ENCODE measurements at places on chromosomes 2 and 18.

- DNase-seq = no peak
Observed at GRCh38 chr2:108139521-108139920, 100.2 kb upstream of the SULT1C3 start.

DNA sequence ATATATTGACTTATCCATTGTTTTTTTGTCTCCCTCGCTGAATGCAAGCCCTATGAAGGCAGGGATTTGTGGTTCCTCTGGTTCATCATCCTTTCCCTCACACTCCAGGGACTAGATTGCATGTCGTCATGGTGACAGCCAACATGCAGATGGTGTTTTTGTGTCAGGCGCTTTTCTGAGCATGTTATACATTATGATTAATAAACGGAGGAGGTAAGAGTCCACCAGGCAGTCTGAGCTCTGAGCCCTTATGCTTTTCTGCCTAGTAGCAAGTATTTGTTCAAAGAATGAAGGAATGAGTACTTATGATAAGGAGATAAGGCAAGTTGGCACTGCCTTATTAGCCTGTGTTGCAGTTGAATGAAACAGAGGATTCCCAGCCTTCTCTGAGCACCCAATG lies 181.6 kb downstream of the MGAT5 start:
- DNase-seq = no peak

DNA sequence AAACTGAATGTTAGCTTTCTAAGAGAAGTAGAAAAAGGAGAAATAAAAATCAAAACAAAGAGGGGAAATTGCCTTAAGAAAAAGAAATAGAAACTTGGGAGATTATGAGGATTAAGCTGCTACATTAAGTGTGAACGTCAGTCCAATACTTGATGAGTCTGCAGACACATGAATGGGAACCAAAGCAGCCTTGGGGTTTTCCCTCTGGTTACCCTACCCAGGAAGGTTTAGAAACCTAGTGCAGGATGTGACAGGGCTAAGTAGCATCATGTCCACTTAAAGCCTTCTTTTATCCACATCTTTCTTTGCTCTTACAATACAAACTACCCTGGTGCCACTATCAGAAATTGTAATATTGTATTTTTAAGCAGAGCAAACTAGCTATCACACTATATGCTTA lies 22.3 kb downstream of the SLC35F5 start:
- DNase-seq = no peak

- no peak for DNase-seq
Observed at GRCh38 chr18:31741097-31741735, 19.5 kb downstream of the SLC25A52 start.

GRCh38 chr2:84653302-84653701 lies 137.0 kb downstream of the DNAH6 start:
- no peak for DNase-seq

DNA sequence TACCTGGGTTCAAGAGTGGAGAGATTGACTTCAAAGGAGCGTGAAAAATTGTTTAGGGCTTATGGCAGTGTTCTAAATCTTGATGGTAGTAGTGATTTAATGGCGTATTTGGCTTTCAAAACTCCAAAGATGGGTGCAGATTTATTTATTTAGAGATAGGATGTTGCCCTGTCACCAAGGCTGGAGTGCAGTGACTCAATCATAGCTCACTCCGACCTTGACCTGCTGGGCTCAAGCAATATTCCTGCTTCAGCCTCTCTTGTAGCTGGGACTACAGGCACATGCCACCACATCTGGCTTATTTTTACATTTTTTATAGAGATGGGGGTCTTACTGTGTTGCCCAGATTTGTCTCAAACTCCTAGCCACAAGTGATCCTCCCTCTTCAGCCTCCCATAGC lies 52.5 kb downstream of the FAM117B start:
- no peak for DNase-seq

GRCh38 chr2:136134126-136134525 lies 16.2 kb upstream of the CXCR4 start:
- DNase-seq = no peak

DNA sequence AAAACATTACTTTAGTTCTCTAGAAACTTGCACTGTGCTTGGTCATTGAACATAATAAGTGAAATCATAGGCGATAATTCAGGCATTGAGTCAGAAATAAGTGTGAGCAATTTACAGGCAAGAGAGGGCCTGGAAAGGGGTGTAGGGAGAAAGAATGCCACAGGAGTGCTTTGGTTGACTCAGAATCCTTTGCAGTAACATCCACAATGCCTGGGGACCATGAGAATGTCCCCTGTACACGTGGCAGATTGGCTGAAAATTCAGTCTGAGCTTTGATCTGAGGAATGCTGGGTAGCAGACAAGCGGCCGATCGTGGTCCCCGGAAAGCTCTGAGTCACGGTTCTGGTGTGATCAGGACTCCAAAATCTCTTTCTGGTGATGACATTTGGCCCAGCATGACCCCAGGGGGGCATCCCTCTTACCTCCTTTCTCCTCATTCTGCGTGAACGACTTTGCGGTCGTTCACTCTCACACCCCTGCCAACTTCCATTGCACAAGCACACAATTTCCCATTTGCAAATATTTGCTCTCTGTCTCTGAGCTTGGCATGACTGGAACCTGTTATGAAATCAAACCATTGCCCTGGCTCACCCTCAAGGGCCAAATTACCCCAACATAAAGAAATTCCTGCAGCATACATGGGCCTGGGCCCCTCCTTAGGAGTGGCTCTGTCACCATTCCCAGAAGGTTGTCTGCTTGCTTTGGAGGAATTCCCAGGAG lies 305.0 kb upstream of the EPAS1 start:
- DNase-seq = no peak

- DNase-seq = no peak
Observed at GRCh38 chr2:22600156-22600555, 784.8 kb upstream of the KLHL29 start.

- no peak for DNase-seq
Observed at GRCh38 chr2:159925975-159926374, 128.0 kb upstream of the CD302 start.

- DNase-seq = no peak
Observed at GRCh38 chr2:8672940-8673339, 8.9 kb upstream of the ID2 start.

- DNase-seq = no peak
Observed at GRCh38 chr2:159192371-159192918, 94.1 kb downstream of the WDSUB1 start.

- DNase-seq = peak; percentile 68
Observed at GRCh38 chr18:48300463-48300961, 108.7 kb downstream of the ZBTB7C start.

DNA sequence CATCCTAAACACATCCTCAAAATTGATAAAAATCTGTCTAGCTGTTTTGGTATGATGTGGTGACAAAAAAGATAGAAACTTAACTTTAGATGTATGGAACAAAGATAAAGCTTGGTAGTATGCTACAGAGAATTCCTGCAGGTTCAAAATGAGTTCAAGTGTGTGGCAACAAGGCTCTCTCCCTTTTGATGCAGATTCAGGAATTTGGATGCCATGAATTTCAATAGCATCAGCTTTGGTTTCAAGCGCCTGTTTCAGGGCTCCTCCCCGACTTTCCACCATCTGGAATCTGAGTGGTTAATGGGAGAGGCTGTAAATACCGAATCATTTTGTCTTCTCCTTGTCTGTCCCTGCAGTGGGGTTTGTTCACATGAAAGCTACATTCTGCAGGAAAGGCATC lies 180.6 kb downstream of the MTX2 start:
- DNase-seq = no peak

DNA sequence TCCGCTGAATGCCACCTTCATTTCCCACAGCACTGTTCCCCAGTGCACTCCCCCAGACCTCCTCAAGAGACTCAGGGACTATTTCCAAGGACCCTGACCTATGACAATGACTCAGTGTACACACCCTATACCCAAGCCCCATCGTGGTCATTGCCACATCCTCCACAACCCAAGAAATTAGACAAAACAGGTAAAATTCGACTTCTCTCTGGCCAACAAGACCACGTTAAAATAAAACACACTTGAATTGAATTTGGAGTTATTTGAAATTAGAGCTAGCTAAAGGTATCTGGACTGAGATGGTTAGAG lies 126.4 kb upstream of the NCK2 start:
- no peak for DNase-seq

DNA sequence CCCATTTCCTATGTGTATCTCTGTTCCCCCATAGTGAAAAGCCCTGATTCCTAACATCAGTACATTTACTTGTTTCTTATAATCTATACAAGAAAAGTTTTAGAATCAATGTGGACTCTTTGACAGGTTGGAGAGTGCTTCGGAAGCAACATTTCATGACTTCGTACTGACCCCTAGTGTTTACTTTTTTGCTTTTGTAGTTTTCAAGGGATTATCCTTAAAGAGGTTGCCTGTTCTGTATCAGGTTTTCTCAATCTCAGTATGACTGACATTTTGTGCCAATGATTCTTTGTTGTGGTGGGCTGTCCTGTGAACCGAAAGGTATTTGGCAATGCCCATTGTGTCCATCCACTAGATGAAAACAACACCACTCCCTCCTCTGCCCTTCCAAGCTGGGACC lies 43.3 kb upstream of the SERPINB2 start:
- peak; percentile 60 for DNase-seq

DNA sequence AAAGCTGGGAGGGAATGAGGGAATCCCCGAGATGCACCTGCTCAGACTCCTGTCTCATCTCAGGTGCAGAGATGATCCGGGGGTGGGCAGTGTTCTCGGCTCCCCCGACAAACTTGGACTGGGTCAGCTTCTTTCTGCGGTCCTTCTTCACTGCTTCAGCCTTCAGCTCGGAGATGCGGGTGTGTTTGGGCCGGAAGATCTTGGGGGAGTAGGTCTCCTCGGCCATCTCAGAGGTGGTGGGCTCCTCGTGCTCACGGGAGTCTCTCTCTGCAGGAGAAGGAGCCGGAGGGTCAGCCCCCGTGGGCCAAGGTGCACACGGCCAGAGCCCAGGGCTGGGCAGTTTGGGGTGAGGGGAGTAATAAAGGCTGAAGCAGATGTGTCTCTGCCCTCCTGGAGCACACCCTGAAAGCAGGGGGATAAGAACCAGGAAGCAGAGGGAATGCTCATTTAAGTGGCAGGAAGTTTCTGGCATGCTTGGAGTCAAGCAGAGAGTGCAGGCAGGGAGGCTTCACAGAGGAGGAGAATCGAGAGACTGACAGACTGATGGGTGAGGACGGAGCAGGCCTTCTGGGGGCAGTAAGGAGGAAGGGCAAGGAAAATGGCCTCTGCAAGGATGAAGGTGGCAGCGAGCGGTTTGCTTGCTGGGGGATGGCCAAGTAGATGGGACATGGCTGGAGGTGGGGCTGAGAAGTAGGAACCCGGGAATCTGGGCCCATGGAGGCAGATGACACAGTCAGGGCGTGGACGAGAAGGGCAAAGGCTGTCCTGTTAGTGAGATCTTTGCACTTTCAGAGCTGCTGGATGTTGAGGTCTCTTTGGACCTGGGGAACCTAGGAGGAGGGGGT lies 16.3 kb downstream of the IGFBP5 start:
- DNase-seq = no peak

- DNase-seq = no peak
Observed at GRCh38 chr2:220682616-220683015, 889.5 kb downstream of the EPHA4 start.

DNA sequence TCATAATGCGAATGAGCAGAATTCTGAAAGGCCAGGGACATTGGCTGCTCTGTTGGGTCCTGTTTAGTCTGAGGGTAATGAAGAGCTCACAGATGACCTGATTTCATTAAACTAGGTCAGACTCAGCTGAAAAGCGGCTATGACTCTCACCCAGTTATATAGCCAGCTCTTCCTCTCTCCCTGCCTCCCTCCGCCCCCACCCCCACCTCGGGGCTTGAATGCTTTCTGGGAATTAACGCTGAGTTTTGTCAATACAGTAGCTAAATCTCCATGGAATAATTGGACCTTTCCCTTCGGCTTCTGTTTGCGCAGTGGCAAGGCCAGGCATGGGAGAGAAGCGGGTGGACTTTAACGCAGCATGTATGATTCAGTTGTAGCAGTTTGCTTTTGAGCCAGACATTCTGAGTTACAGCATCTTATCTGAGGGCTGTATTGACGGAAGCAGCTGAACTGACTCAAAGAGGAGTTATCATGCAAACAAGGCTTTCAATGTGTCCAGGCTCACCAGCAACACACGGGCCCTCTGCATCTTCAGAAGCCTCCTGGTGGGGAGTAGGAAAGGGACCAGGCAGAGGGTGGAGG lies 110.6 kb downstream of the MYCN start:
- DNase-seq = no peak

GRCh38 chr2:108447947-108448677 lies 894 bp upstream of the GCC2 start:
- DNase-seq = peak; percentile 64

GRCh38 chr2:8518979-8519668 lies 162.7 kb upstream of the ID2 start:
- DNase-seq = no peak

GRCh38 chr2:240818293-240819125 lies 1.5 kb downstream of the KIF1A start:
- DNase-seq = peak; percentile 21

DNA sequence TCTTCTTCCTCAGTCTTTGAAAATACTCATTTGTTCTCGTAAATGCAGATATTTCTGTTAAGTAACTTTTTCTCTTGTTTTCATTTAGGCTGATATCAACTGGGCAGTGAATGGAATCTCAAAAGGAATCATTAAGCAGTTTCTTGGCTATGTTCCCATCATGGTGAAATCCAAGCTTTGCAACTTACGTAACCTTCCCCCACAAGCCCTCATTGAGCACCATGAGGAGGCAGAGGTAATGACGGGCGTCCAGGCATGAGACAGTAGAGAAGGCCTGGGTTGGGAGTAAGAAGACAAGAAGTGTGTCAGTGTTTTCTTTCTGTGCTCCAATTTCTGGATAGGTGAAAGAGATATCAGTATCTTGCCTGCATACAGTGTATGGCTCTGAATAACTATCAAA lies 5.1 kb downstream of the POLR1B start:
- no peak for DNase-seq

DNA sequence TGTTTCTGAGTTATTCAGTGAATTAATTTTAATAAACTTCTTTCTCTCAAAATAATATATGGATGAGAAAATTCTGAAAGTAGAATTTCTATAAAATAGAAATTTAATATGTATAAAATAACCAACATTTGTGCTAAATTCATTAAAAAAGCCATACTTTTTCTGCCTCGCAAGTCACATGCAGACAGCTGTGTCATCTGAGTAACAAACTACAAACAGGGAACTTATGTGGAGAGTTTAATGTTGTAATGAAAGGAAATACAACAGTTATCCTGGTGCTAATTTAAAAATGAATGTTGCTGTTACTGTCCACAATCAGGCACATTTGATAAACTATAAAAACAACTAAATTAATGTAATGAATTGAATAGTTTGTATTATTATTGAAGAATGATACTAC lies 22.2 kb downstream of the RMDN2 start:
- DNase-seq = no peak

- DNase-seq = peak; percentile 31
Observed at GRCh38 chr18:23228102-23229061, 93.1 kb downstream of the CABLES1 start.

- DNase-seq = no peak
Observed at GRCh38 chr18:47935321-47936055, 5.0 kb upstream of the SMAD2 start.

Data from NCI-H510A treated with DMSO at 0.1 percent for 48 hours (cell line).